ENCODE measurements at places on chromosomes 11 and 22. TPM values are rescaled to one million over a fixed set of nuclear protein-coding genes. Genes with fewer than 3 reads are reported as not detected.
A peak's percentile ranks its signal among the peaks of the same experiment; 100 is the strongest.

The RBMXL2 gene
- not detected for total RNA-seq

DNA sequence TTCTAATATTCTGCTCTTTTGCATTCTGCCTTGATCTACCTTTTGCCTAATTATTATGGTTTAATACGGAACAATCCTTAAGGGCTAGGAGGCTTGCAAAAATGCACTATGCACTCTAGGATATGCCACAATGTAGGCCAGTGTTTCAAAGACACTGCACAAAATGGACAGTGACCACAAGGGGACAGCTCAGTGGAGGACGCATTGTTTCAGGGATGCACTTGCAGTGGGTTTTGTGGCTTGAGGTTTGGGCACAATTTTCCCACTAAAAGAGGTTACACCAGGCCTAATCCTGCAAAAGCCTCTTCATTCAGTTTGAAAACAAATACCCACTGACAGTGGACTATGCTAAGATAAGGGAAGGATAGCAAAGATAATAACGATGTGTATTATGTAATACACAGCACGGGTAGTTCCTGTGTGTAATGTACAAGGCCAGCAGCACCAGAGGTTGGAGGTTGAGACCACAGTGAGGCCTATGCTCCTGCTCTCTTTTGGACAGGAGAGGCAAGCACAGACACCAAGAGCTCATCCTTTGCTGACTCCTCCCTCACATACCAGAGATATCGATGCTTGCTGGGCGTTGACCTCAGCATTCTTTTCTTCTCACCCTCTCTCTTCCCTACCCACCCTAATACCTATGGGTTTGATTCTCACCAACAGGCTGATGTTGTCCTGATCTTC lies 12.7 kb downstream of the MAP6 start:
- H3K27ac ChIP-seq = no peak overlapping the region
- H3K27me3 ChIP-seq = peaks cover 9% of the 10 kb centered on the region
- no peaks in the 10 kb centered on the region for H3K36me3 ChIP-seq

The NCF4 gene
- total RNA-seq = 53.1 TPM

DNA sequence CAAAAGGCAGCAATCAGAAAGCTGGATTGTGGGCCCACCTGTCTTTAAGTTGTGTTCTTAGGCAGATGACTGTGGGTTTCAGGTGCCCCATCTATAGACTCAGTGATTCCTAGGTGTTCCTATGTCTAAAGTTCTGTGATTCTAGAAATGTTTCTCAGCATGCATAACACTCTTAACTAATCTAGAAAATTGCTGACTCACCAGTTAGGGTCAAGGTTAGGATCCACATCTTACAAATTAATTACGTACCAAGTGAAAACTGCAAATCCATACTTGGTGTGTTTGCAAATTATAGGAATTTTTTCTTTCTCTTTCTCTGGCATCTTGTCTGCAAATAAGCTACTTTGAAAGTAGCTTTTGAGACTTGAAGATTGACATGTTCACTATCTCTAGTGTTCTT lies 7.7 kb downstream of the CECR2 start:
- H3K27me3 ChIP-seq = peaks cover 12% of the 10 kb centered on the region
- DNase-seq = no peak
- H3K36me3 ChIP-seq = no peaks in the 10 kb centered on the region
- H3K4me1 ChIP-seq = no peaks in the 10 kb centered on the region

GRCh38 chr11:63611395-63611747 lies 2.9 kb downstream of the PLAAT3 start:
- H3K27me3 ChIP-seq = no peaks in the 10 kb centered on the region
- H3K4me1 ChIP-seq = peaks cover 13% of the 10 kb centered on the region
- no peak for DNase-seq
- H3K4me3 ChIP-seq = no peak overlapping the region

The MAP6 gene
- total RNA-seq = 0.44 TPM

- DNase-seq = peak; percentile 68
- H3K4me1 ChIP-seq = peaks cover 76% of the 10 kb centered on the region
- peak overlapping the region; percentile 97 for H3K4me3 ChIP-seq
- peak overlapping the region; percentile 100 for H3K27ac ChIP-seq
Observed at GRCh38 chr11:65427691-65428577, 5.3 kb downstream of the NEAT1 start.

DNA sequence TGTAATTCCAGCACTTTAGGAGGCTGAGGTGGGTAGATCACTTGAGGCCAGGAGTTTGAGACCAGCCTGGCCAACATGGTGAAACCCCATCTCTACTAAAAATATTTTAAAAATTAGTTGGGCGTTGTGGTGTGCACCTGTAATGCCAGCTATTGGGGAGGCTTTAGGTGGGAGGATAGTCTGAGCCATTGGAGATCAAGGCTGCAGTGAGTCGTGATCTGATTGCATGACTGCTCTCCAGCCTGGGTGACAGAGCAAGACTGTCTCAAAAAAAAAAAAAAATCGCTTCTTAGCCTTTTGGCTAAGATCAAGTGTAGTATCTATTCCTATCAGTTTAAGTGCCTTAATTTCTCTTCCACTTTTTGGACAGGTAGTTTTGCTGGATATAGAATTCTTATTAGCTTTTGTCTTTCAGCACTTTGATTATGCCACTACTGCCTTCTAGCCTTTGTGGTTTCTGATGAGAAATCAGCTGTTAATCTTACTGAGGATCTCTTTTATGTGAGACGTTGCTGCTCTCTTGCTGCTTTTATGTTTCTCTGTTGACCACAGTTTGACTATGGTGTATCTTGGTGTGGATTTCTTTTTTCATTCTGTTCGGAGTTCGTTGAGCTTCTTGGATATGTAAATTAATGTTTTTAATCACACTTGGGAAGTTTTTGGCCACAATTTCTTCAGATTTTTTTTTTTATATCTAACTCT lies 24.7 kb downstream of the CHEK1 start:
- no peaks in the 10 kb centered on the region for H3K4me1 ChIP-seq
- H3K27me3 ChIP-seq = no peaks in the 10 kb centered on the region
- H3K27ac ChIP-seq = no peak overlapping the region
- no peaks in the 10 kb centered on the region for H3K36me3 ChIP-seq
- DNase-seq = peak; percentile 44
- H3K4me3 ChIP-seq = no peak overlapping the region

The ENTHD1 gene
- total RNA-seq = not detected

The NELL1 gene
- total RNA-seq = not detected

GRCh38 chr11:2825261-2825888 lies 60.2 kb downstream of the CDKN1C start:
- H3K36me3 ChIP-seq = no peaks in the 10 kb centered on the region
- no peaks in the 10 kb centered on the region for H3K4me1 ChIP-seq
- H3K27me3 ChIP-seq = no peaks in the 10 kb centered on the region

The CD3E gene
- 585 TPM for total RNA-seq

The ADAMTS8 gene
- not detected for total RNA-seq

- H3K27ac ChIP-seq = no peak overlapping the region
- H3K36me3 ChIP-seq = no peaks in the 10 kb centered on the region
- H3K4me1 ChIP-seq = no peaks in the 10 kb centered on the region
- DNase-seq = peak; percentile 62
- H3K4me3 ChIP-seq = no peak overlapping the region
Observed at GRCh38 chr11:62393061-62393611, 25.7 kb upstream of the SCGB1A1 start.

DNA sequence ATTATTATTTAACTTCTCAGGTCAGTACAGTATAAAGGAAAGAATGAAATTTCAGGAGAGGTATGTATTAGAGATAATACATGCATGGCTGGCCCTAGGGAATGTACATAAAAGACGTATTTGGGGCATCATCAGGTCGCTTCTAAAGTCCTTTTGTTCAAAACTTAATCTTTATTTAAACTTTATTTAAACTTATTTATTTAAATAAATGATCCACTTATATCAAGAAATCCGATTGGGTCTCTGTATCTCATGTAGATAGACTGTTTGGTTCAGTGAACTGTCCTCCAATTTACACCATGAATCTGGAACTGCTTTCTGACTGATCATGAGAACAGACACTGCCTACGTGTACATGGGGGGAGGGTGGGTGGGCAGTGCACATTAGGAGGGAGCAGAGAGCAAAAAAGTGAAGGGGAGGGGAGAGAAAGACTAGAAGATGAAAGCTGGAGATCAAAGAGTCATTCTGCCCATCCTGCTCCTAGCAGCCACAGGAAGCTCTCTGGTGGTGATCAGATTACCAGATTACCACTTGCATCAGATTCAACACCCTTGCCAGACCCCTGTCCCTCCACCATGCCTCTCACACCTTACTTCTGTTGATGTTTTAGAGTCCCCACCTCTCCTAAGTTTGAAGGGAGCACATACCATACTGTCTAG lies 92.1 kb upstream of the MTMR2 start:
- no peaks in the 10 kb centered on the region for H3K36me3 ChIP-seq
- H3K4me1 ChIP-seq = peaks cover 50% of the 10 kb centered on the region
- H3K4me3 ChIP-seq = peak overlapping the region; percentile 49
- H3K27me3 ChIP-seq = no peaks in the 10 kb centered on the region

GRCh38 chr22:43828998-43829782 lies 17.1 kb upstream of the EFCAB6 start:
- H3K27me3 ChIP-seq = no peaks in the 10 kb centered on the region
- no peak overlapping the region for H3K27ac ChIP-seq
- no peaks in the 10 kb centered on the region for H3K4me1 ChIP-seq

The TBX10 gene
- not detected for total RNA-seq
